Endothelial cell of umbilical vein (primary cell): ENCODE measurements at places on chromosomes 3 and 15. TPM values are rescaled to one million over a fixed set of nuclear protein-coding genes. Genes with fewer than 3 reads are reported as not detected.

FAM43A gene
- 246 and 307 TPM in 2 replicates for total RNA-seq

CEP97 gene
- 10.3 and 14.0 TPM in 2 replicates for total RNA-seq

FES gene
- 51.0 and 58.1 TPM in 2 replicates for total RNA-seq

ZBTB47 gene
- 13.0 and 14.5 TPM in 2 replicates for total RNA-seq

NTRK3 gene
- not detected in 2 replicates for total RNA-seq

CD86 gene
- total RNA-seq: not detected in 2 replicates

ITIH1 gene
- total RNA-seq: not detected in 2 replicates

MGA gene
- total RNA-seq: 34.0 and 36.5 TPM in 2 replicates

PARP15 gene
- 0.99 and 1.4 TPM in 2 replicates for total RNA-seq

GPD1L gene
- total RNA-seq: 11.3 and 12.9 TPM in 2 replicates

IFRD2 gene
- 109 and 111 TPM in 2 replicates for total RNA-seq

PCSK6 gene
- total RNA-seq: 0.69 and 0.72 TPM in 2 replicates

HTR3E gene
- not detected in 2 replicates for total RNA-seq

ADAMTS7 gene
- 56.4 and 64.7 TPM in 2 replicates for total RNA-seq

CCR8 gene
- total RNA-seq: not detected in 2 replicates

DTX3L gene
- total RNA-seq: 13.8 and 20.5 TPM in 2 replicates

FEZF2 gene
- total RNA-seq: not detected in 2 replicates

CDHR4 gene
- total RNA-seq: not detected in 2 replicates

GHRL gene
- not detected in 2 replicates for total RNA-seq

SECISBP2L gene
- total RNA-seq: 44.7 and 52.3 TPM in 2 replicates

LIPC gene
- not detected in 2 replicates for total RNA-seq

REC114 gene
- total RNA-seq: not detected in 2 replicates
